NCI-H1048 (cell line): ENCODE measurements at places on chromosomes 7 and 10.

GRCh38 chr7:98187138-98187502 lies 24.1 kb upstream of the BHLHA15 start:
- no peak for DNase-seq

- DNase-seq, result no peak
Measured at GRCh38 chr10:50362547-50363125, 111.3 kb upstream of the ASAH2 start.

GRCh38 chr7:70189776-70190175 lies 591.5 kb downstream of the AUTS2 start:
- DNase-seq, result no peak

DNA sequence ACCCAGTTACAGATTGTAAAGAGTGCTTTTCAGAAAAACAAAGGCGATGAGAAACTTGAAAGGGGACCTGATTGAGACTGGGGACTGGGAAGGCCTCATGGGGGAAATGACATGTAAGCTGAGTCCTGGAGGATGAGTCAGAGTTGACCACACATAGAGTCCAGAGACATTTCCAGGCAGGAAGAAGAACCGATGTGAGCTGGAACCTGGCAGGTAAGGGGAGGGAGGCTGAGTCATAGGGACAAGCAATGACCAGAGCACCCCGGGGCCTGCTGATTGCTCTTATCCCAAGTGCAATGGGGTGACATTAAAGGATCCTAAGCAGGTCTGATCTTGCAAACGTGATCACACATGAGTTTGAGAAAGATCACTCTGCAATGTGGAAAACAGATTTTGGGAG lies 11.7 kb downstream of the TLL2 start:
- no peak for DNase-seq

DNA sequence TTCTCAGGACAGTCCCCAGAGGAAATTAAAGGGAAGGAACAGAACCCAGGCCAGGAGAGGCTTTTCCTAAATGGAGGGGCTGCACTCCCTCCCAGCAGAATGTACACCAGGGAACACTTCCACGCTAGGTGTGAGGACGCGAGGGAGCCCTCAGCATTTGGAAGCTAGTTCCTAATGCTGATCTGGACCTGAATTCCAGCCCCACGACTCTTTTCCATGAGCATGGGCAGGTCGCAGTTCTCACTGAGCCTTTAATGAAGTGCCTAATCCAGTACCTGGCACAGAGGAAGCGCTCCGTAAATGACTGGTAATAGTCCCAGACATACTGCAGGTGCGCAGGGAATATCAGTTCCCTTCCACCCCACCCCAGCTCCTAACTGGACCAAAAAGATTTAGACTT lies 1.1 kb downstream of the ALOX5 start:
- DNase-seq, result no peak

GRCh38 chr7:141145630-141145982 lies 71.7 kb downstream of the TMEM178B start:
- DNase-seq, result no peak

GRCh38 chr10:28661035-28661434 lies 16.3 kb upstream of the BAMBI start:
- DNase-seq, result no peak

- no peak for DNase-seq
Measured at GRCh38 chr7:100752994-100753393, 19.6 kb downstream of the ZAN start.
